ENCODE measurements at places on chromosomes 7 and 10.
A peak's percentile ranks its signal among the peaks of the same experiment; 100 is the strongest.

- DNase-seq, result no peak
Observed at GRCh38 chr10:19719284-19719683, 96.9 kb upstream of the PLXDC2 start.

- DNase-seq, result no peak
Observed at GRCh38 chr7:137110091-137110509, 233.4 kb downstream of the PTN start.

DNA sequence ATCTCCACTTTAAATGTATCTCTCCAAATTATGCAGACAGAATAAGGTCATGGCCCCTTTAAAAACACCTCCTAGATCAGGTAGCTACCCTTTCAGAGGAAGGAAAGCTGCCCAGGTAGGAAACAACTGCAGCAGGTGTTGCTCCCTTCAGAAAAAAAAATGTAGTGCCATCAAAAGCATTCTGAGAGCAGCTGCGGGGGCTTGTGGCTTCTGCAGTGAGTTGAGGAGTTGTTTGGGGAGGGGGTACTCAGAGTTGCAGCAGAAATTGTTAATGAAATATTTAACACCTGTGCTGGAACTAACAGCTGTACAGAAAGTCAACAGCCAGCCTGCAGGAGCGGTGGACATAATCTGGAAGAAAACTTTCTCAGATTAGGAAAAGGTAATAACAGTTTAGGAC, 24.0 kb downstream of the CDHR3 start:
- no peak for DNase-seq

DNA sequence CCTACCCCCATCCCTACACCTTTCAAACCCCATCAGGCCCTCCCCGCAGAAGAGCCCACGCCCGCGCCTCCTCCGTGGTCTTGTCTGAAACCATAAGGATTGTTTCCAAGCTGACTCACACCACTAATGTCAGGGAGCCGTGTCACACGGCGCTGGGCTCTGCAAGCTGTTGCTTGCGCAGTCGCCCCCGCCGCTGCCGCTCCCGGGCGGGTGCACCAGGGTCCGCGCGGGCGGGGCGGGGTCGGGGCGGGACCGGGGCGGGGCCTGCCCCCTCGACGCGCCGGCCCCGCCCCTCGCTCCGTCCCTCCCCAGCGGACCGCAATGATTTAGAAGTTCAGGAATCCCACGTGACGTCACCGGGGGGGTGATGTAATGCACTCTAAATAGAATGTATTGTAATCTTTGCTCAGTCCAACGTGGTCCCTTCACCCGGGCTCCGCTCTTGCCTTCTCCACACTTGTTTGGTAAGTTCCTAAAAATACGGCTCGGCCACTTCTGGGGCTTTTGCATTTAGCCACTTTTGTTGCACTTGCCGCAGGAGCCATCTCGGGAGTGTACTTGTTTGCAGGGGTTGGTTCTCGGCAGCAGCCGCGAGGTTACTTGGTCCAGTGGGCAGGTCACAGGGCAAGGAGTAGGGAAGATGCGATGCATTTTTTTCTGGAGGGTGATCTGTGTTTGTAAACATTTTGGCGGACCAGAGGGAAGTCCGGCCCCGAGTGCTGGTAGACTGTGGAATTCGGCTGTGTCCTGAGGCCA, 3.2 kb upstream of the CREB5 start:
- peak; percentile 46 for DNase-seq

GRCh38 chr10:93110472-93111146, 36.9 kb downstream of the CYP26A1 start:
- no peak for DNase-seq

DNA sequence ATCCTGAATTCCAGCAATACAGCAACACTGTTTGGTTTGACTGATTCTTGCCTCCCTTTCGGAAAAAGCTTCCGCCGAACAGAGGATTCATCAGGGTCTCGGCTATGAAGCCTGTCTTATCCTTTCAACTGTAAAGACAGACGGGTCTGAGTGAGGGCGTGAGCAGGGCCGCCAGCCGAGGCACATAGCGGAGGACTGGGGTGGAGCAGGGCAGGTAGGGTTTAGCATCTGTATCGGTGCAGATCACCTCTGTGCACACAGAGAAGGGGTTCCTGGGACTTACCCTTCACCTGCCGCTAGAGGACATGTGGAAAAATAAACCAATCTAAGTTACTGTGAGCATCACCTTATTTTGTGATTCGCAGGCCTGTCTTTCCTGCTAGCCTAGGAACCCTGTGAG, 656.9 kb upstream of the FOXK1 start:
- no peak for DNase-seq

- no peak for DNase-seq
Observed at GRCh38 chr7:20466543-20467021, 135.9 kb downstream of the ITGB8 start.

DNA sequence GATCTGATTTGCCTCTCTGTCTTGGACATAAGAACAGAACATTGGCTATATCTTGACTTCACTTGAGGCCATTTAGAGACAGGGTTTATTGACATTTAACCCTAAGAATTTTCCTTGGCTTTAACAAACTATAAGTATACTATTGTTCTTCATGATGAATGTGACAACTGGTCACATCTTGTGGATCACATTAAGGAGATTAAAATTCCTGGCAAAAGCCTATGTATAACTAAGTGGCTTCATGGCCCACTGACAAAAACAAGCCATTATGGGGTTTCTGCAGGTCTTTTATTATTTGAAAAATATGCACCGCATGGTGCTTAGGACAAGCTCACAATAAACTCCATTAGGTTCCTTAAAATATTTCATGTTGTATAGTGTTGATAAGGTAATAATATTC, 54.8 kb downstream of the THNSL1 start:
- DNase-seq, result no peak

- no peak for DNase-seq
Observed at GRCh38 chr7:28432105-28432504, 19.8 kb downstream of the CREB5 start.

- DNase-seq, result no peak
Observed at GRCh38 chr10:36612436-36612835, 513.0 kb upstream of the ANKRD30A start.

GRCh38 chr7:55903985-55904759, 16.9 kb downstream of the ZNF713 start:
- DNase-seq, result no peak

- DNase-seq, result no peak
Observed at GRCh38 chr7:116957874-116958273, 4.6 kb downstream of the ST7 start.

GRCh38 chr7:96837593-96837992, 127.9 kb upstream of the SEM1 start:
- no peak for DNase-seq

- no peak for DNase-seq
Observed at GRCh38 chr7:84704380-84704779, 482.5 kb downstream of the SEMA3D start.

- DNase-seq, result no peak
Observed at GRCh38 chr7:141558544-141559183, 7.5 kb downstream of the AGK start.

GRCh38 chr7:22587322-22587721, 87.3 kb upstream of the STEAP1B start:
- no peak for DNase-seq

DNA sequence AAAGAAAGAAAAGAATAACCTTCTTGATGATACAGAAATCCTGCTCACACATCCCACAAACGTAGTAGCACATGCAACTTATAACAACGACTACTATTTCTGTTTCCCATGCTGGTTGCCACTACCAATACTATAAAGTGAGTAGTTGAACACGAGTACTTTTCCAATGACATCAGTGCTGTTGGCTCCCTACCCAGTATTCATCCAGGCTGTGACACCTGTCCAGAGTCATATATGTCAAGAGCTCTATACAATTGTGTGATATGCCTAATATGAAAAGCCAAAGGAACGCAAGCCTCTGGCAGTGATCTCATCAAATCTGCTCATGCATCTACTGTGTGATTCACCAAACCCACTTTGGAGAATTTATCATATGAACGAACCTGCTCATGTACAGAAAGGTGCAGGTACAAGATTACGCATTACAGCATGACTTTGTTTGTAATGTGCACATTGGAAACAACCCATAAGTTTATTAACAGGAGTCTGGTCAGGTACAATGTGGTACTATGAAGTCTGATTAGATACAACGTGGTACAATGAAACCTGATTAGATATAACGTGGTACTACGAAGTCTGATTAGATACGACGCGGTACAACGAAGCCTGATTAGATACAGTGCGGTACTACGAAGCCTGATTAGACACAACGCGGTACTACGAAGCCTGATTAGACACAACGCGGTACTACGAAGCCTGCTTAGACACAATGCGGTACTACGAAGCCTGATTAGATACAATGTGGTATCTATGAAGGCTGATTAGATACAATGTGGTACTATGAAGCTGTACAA, 5.8 kb upstream of the ITIH5 start:
- no peak for DNase-seq

- DNase-seq, result no peak
Observed at GRCh38 chr7:130135208-130136205, 65.2 kb downstream of the KLHDC10 start.

DNA sequence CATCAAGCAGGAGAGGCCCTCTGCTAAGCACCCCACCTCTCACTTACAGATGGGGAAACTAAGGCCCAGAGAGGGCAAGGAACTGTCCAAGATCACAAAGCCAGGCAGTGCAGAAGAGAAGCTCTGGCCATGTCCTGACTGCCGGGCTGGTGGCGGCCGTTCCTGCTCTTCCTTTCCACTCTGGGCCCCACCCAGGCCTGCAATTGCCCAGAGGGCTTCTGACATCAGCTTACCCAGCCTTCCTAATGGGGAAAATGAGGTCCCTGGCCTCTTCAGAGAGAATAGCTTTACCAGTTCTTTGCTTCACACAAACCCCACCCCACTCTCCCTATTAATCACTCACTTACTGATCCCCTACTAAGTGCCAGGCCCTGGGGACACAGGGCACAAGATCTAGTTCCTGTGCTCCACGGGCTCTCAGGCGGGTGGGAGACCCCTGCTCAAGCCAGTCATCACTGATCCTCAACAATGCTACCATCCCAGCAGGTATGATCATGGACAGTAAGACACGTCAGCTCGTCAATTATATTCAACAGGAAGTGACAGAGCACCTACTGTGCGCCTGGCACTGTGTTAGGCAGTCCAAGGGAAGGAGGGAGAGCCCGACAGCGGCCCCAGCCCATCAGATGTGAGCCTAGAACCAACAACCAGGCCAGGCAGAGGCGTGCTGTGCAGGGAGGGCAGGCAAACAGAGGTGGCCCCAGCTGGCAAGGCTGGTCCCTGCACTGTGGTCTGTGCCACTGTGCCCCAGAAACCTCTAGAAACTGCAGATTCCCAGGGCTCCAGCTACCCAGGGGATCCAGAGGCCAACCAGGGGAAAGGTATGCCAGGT, 26.4 kb upstream of the FRAT2 start:
- DNase-seq, result no peak

- no peak for DNase-seq
Observed at GRCh38 chr7:8175929-8176369, 86.0 kb downstream of the ICA1 start.

DNA sequence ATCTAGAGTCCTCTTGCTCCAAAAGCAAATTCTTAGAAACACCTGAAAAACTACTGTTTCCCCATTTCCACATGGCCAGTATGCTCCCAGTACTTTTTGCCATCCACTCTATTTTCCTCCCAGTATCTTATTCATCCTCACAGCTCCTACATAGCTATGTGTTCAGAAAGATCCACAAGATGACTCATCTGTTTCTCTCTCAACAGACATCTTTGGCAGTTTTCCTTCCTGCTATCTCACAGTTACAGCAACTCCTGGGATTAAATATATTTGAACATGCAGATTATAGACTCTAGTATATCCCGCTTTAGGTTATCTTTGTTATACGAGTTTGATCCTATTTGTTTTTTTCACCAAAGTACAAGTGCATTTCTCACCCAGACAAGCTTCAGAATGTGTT, 675.6 kb upstream of the POT1 start:
- no peak for DNase-seq

DNA sequence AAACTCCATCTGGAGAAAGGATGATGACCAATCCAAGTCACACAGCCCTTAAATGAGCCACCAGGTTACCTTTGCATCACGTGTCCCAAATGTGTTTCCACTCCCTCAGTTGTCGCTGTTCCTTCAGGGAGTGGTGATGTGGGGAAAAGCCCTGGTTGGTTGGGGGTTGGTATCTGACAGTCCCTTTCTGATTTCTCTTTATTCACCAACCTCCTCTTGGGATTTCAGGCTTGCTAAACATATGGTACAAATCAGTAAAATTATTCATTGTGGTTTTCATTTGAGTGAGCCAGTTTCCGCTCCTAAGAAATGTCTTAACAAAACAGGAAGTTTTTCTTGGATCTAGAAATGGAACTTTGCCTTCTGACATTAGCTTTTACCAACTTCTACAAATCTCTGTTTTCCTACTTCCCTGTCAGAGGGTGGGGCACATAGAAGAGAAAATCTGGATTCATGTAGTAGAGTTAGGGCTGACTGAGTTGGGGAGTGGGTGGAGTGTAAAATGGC, 40.0 kb upstream of the KMT2E start:
- DNase-seq, result no peak

DNA sequence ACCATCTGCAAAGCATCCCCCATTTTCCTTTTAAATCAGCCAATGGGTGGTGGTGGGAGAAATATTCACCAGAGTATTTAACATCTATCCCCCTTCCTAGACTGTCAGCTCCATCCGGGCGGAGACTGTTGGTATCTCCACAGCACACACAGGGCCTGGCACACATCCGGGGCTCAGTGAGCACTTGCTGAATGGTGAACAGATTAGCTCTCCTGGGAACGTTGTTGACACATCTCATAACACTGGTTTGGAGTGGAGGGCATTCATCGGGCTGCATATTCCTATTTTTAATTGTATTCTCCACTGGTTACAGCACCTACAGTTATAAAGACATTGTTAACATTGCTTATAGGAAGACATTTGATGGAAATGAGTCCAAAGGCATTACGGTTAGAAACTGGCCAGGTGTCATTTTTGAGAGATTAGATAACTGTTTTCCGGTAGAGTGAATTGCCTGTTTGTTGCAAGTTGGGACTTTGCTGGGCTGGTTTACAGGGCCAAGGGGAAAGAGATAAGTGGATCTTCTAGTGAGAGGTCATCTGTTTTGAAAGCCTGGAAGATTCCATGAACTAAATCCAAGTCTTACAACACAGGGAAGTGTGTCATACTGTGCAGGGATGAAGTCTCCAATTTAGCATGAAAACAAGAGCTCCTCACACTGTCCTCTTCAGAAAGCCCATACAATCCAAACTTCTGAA, 101.8 kb downstream of the EGFR start:
- DNase-seq, result no peak

DNA sequence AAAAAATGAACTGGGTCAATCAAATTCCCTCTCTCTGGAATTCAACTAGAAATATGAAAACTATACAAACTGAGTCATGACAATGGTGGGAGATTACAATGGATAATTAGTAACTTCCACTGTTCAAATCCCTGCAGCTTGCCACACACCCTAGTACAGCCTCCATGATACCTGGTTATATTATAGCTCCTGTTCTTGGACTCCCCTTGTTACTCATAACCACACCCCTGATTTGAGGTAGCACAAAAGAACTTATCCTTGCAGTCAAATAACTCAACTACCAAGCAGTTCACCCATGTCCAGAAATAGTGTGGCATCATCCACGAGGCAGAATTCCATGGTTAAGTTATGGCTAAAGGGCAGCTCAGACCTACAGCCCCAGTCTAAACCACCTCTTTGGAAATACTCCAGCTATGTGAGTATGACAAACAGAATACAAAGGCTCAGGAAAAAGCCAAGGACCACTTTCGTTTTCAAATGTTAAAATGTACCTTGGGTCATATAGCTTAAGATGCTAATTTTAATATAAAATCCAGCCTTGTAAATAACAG, 164.7 kb downstream of the CPEB3 start:
- no peak for DNase-seq

- DNase-seq, result no peak
Observed at GRCh38 chr7:92806496-92806895, 29.9 kb downstream of the CDK6 start.

- DNase-seq, result no peak
Observed at GRCh38 chr10:36381748-36382147, 739.7 kb upstream of the FZD8 start.
